NCI-H1417 (cell line): ENCODE measurements at places on chromosomes 3 and 15.

DNA sequence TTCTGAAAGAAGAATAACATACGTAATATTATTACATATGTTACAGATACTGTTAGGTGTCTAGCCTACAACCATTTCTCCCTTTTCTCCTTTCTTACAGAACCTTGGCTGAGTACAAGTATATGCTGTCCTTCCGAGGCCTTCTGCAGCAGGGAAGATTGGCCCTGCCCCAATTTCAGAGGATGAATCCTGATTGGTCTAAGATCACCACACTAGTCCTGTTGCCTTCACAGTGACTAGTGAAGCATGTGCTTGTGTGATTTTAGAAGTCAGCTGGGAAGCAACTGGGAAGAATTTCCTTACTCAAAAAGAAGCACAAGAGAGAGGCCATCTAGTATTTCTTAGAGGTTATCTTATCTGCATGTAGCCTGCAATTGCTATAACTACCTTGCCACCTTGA is 30.6 kb upstream of the MECOM start:
- no peak for DNase-seq

DNA sequence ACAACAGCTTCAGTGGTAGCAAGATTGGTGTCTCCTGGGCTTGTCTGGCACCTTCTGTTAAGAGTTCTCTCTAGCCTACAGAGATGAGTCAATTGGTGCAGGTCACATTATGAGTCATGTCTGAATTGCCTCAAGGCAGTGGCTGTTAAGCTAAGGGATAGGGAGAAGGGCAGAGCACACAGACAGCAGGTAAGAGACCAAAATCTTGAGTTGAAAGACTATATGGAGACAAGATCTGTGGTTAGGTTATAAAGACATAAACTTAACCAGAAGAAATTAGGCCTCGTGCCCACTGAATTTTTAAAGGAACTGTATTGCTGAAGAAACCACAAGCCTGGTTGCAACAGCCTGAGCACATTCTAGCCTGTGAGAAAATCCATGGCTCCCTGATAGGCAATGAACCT is 19.2 kb upstream of the KPNA1 start:
- DNase-seq: no peak

- DNase-seq: no peak
Observed at GRCh38 chr15:101256757-101257156, 4.9 kb upstream of the CHSY1 start.

DNA sequence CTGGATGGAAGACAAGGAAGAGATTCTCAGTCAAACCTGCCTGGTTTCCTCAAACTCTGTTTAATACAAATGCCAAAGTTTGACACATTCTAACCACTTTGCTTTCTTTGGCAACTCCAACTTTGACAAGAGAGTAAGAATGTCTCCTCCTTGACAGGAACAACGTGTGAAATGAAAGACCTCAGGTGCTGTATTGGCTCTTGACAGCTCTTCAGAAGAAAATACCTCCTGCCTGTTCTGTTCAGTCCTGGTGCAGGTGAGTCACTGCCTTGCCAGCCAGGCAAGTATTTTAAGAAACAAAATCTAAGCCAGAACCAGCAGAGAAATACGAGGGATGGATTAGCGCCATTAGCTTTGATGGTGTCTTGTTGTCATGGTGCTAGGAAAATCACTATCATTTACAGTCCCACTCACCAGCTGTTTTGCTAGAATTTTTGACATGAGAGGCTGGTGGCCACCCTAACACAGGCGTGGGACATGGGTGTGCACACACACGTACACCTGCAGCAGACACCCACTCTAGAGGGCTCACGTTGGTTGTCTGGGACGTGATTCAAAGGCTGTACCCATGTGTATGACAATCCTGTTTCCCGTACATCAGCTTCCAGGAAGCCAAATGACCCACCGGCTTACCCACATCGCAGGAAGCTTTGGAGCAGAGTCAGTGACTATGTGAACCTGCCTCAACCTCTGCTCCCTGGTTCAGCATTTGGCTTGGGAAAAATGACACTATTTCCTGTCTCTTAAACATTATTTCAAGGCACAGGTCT is 60.4 kb downstream of the CCNL1 start:
- no peak for DNase-seq

- peak; percentile 96 for DNase-seq
Observed at GRCh38 chr3:161372321-161373260, 1.3 kb upstream of the SPTSSB start.

- no peak for DNase-seq
Observed at GRCh38 chr15:55008421-55008820, 188.3 kb downstream of the RSL24D1 start.

DNA sequence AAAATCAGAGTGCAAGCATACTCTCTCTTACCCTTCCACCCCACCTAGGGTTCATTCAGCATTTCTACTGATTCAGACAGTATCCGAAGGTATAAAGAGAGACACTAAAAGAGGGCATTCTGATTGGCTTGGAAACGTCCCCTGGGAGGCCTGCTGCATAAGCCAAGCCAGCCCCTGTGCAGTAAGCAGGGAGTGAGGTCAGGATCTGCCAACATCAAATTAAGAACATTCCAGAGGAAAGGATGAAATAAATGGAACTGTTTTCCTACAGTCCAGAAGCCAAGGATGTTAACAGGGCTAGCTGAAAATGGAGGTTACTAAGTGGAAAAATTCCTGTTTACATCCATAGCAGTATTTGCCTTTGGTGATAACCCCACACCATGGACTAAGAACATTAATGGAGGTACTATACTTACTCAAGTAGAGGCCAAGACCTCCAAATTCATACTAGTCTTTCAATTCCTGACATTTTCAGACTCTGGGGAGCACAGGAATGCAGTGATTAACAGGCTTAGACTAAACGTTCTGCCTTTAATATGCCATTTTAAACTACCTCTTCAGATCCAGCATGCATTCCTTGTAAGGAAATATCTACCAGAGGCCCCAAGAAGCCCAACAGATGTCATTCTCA is 34.5 kb downstream of the NPTN start:
- DNase-seq: no peak

DNA sequence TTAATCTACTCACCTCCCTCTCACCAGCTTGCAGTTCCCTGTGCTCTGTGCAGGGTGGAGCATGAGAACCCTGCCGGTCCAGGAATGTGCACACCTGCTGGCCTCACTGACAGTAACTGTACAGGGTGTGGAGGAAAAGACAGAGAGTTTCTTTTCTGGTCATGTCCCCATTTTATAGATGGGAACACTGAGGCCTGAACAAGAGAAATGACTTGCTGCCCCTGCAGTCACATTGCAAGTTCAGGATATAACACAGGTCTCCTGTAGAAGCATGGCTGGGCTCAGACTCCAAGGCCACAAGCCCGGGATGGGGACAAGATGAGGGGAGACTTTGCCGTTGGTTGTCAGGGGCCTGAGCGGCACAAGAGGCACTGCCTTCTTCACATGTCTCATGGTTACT is 23.3 kb downstream of the SLC28A1 start:
- no peak for DNase-seq

DNA sequence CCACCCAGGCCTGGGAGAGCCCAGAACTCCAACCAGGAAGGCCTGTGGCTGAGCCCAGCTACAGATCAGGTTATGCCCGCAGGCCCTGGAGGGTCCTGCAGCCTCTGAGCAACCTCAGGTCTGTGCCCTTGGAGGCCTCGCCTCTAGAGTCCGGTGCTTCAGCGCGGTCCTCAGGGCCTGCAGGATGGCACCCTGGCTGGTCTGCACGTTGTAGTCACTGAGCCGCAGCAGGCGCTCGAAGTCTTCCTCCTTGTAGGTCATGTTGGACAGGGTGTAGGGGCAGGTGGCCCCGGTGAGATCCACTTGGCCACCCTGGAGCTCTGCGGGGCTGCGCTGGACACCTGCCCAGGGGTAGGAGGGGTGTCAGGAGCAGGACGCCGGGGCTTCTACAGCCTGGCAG is 25.8 kb downstream of the PLA2G4D start:
- DNase-seq: no peak

- no peak for DNase-seq
Observed at GRCh38 chr3:49668861-49669260, 5.3 kb upstream of the APEH start.

DNA sequence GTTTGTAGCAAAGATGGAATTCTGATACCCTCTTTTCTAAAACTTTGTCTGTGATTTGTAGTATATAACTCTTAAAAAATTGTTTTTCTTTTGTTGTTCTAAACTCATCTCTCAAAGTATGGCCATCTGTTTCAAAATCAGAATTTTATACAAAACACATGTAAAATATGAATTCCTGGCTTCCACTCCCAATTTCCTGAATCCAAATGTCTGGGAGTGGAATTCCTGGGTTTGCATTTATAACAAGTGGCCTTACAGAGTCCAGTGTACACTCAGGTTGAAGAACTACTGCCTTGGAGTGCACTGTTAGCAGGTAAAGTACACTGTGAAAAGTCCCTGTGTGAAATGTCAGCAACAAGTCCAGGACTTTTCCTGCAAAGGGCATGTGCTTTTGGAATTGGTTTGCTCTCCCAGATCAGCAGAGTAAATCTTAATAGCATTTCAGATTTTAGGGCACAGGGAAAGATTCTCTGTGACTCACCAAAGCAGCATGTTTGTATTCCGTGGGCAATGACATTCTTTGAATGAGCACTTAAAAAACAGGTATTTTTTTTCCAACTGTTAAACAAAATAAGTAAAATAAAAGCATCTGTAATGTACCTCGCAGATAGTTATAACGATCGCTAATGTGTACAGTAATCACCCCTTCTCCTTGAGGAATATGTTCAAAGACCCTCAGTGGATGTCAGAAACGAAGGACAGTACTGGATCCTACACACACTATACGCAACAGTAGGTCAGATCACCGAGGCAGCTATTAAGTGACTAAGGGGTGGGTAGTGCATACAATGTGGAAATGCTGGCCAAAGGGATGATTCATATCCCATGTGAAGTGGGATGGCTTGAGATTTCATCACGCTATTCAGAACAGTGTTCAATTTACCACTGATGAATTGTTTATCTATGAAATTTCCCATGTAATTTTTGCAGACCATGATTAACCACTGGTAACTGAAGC is 2.0 kb upstream of the CLDN16 start:
- DNase-seq: no peak
